ENCODE measurements at places on chromosomes 12 and 14.

- no peak for DNase-seq
These were observed 133.1 kb downstream of the SLC15A4 start for GRCh38 chr12:128690641-128691040.

DNA sequence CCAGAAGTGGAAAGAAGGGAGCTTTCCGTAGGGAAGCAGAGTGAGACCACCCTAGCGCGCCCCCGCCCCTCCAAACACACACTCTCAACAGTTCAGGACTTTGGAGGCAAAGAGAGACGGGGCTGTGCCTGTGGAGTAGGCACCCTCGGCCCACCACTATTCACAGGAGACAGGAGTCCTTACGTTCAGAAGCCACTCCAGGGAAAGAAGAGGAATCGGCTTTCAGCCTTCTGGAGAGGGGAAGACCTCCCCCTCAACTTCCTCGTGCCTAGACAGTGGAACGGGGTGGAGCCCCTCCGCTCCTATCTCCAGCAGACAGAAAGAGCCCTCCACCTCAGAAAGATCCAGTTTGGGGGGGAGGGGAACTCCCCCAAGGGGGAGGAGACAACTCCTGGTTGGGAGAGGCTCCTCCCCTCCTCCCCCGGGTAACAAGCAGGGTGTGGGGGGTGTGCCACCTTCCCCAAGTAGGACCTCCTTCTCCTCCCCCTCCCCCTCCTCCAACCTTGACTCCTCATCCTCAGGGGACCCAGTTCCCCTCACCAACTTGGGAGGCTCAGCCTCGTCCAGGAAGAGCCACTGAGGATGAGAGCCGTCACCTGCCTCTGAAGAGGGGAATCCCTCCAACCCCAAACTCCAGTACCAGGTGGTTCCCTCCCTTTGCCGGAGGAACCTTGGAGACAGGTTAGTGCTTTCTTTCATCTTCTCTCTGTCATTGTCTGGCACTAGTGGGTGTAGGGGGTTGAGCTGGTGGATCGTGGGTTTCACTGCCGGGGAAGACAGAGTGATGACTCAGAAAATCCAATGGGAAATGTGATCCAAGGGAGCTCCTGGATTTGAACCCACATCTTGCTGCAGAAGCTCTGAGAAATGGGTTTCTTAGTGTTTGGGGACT lies 883 bp downstream of the FOXJ2 start:
- peak; percentile 16 for DNase-seq

DNA sequence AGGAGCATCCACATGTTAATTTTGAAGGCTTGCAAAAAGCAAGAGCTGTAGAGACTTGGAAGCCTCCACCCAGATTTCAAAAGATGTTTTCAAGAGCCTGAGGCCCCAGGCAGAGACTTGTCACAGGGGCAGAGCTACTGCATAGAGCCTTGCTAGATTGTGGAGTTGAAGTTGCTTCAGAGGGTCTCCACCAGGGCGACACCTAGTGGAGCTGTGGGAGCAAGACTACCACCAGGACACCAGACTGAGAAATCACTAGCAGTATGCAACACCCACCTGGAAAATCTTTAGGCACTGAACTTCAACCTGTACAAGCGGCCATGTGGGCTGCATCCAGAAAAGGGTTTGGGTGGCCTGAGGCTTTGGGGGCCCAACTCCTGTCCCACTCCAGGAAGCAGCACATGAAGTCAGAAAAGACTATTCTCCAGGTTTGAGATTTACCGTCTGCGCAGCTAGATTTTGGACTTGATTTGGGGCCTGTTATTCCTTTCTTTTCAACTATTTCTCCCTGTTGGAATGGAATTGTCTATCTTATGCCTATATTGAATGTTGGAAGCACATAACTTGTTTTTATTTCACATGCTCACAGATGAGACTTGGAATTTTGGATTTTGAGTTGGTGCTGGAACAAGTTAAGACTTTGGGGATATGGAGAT lies 508.6 kb downstream of the FLRT2 start:
- DNase-seq: no peak

DNA sequence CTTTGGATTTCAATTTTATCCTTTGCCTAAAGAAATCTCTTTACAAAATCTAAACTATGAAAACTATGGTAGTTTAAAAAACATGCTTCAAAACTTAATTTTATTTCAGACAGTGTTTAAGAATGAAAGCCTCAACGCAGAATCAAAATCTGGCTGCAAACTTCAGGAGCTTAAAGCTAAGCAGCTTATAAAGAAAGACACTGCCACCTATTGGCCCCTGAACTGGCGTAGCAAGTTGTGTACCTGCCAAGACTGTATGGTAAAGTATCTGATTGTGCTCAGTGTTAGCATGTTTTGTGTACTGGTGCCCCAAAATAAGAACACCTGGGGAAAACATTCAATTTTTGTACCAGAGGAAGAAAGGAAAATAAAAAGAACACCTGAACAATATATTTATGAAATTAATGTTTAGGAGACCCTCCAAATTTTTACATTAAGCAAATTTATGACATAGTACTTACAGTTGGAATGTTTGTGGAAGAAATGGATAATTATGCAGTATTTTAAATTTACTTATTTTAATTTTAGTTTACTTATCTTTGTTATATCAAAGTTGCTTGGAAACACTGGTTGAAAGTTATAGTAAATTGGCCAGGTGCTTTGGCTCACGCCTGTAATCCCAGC lies 12.2 kb downstream of the UBR7 start:
- no peak for DNase-seq

- DNase-seq: no peak
These were observed 36.1 kb upstream of the ANKRD9 start for GRCh38 chr14:102545461-102546265.

DNA sequence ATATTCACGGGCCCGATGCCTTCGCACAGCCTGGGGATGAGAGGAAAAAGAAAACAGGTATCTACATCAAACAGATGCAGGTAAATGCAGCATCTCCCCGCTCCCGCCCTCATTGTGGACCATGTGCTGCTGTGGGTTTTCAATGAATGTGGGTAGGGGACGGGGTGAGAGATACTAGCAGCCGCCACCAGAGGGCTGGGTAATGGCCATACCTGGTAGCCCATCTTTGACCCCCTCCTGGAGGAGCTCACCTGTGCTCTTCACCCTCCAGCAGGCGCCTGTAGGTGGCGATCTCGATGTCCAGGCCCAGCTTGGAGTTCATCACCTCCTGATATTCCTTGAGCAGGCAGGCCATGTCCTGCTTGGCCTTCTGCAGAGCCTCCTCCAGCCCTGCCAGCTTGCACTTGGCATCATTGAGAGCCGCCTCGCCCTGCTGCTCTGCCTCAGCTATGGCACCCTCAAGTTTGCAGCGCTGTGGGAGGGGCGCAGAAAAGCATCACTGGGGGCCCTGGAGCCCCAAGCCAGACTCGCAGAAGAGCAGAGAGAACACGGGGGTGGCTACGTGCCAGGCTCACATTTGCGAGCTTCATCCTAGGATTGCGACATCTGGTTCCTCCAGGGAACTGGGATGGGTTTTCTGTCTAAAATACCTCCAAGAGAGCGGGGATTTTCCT lies 10.2 kb downstream of the KRT82 start:
- DNase-seq: no peak

GRCh38 chr12:124550123-124551089 lies 17.0 kb downstream of the NCOR2 start:
- no peak for DNase-seq

DNA sequence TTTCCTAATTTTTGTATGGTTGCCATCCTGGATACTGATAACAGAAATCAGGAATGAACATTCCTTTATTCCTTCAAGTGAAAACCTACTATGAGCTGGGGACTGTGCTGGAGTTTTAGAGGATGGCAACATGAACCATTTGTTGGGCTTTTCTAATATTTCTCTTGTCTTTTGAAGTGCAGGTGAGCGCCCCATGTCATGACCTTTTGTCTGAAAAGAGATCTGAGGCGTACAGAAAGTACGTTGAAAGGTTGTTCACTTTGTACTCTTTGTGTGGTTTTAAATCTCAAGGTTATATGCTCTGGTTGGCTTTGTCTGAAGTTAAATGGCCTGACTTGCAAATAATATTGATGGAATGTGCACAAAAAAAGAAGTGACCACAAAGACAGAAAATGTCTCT lies 79.0 kb downstream of the GAS2L3 start:
- no peak for DNase-seq

DNA sequence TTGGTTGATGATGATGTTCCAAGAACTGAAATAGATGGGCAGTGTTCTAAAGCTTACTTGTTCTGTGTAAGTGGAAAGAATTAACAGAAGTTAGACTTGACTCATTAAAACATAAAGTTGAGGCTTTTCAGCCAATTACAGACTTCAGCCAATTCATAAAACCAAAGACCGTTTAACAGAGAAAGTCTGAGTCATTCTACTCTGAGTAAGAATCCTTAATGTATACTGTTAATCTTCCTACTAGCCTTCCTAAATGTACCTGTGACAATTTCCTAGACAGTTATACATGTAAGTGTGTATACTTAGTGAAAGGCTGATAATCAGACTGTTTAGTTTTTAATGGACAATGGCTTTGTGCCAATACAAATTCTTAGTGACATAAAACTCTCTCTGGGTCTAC lies 681.0 kb downstream of the RPL10L start:
- no peak for DNase-seq

DNA sequence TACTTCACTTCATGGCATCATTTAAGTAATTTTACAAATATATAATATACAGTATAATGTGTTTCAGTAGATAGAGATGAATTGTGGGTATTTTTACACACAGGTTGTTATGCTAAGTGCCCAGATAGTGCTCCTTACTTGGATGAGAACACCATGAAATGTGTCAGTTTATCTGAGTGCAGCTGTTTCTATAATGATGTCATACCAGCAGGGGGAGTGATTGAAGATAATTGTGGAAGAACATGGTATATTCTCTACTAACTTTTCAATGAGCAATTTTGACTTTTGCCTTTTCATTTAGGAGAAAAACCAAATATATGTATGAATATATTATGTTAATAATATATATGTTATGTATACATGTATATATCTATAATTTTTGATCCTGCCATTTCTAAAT lies 221.6 kb downstream of the LRRK2 start:
- no peak for DNase-seq

GRCh38 chr12:101962486-101962885 lies 85.1 kb downstream of the DRAM1 start:
- DNase-seq: no peak

DNA sequence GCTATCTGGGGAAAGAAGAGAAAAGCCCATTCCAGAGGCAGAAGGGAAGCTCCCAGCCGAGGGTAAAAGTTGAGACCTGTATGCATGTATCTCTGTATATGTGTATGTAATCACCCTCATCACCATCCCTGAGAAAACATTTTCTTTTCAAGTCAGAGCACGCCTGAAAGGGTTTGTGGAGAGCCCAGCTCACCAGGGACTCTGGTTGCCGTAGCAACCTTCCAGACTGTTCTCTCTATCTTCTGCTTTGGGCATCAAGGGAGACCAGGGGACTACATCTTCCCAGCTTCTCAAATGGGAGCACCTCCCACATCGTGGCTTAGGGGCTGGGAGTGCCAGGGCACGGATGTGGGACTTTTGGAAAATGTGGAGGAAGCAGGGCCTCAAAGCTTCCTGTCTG lies 93.5 kb downstream of the GALNT8 start:
- DNase-seq: no peak
